ENCODE measurements at places on chromosomes 1 and 21.

DNA sequence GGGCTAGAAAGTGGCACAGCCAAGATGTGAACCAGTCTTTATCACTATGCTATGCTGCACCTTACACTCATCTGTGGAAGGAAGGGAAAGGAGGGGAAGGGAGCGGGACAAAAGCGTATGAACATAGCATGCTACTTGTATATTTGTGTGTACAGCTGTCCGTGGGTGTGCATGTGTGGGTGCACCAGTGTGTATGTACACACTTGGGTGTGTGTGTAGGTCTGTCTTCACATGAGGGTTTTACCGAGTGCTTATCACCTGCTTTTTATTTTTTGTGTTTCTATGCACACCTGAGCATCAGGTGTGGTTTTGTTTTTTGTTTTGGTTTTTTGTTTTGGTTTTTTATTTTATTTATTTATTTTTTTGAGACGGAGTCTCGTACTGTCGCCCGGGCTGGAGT lies 255.7 kb downstream of the RRAGC start:
- DNase-seq: no peak

- no peak for DNase-seq
Measured at GRCh38 chr1:169260478-169261151, 107.0 kb downstream of the NME7 start.

- DNase-seq: no peak
Measured at GRCh38 chr1:200380589-200381021, 29.2 kb downstream of the ZNF281 start.

DNA sequence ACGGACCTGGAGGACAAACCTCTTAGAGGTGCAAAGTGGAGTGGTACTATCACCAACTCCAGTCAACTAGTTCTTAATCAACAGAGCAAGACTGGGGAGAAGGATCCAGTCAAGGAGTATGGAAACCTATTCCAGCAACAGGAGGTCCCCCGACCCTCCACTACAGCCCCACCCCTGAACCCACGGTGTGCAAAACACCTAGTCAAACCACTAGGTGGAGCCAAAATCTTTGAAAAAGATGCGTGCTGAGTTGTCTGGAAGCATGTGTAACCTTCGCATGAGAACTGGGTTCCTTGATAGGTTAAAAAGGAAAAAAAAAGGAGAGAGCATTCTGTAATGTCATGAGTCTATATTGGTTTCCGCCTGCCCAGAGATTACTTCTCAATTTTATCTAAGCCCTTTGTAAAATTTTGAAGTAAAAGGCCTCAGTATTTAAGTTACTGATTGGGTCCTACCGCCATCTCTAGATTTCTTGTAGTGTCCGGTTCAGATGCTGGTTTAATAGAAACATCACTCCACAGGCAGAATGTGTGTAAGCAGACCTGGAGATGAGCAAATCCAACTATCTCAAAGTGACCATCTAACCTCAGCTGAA lies 81.9 kb upstream of the HAO2 start:
- peak; percentile 36 for DNase-seq

DNA sequence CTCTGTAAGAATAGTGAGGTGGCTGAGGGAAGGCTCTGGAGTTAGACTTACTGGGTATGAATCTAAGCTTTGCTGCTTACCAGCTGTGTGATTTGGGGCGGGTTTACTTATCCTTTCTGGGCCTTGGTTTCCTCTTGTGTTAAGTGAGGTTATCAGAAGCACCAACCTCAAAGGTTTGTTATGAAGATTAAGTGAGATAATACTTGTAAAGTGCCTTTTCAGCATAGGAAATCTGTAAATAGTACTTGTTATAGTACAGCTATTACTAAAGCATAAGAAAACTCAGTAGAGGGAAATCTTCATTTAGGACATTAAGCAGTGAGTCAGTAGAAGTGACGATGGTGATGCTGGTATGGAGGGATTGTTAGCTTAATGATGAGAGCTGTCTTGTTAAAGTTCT lies 12.1 kb downstream of the HHAT start:
- DNase-seq: no peak

DNA sequence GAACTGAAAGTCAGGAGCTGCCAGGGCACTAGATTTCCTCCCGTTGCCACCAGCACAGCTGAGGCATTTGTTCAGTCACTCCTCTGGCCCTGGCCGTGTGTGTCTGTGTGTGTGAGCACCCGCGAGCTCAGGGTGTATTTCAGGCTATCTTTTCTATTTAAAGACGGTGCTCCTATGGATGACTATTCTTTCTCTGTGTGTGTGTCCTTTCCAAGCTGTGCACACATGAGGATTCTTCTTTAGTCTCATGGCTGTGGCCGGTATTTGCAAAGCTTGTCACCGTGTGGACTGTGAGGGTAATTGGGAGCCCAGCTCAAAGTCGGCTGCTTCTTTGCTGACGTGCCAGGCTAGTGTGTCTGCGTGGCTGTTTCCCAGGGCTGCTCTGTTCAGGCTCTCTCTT lies 3.0 kb upstream of the KCND3 start:
- DNase-seq: no peak

DNA sequence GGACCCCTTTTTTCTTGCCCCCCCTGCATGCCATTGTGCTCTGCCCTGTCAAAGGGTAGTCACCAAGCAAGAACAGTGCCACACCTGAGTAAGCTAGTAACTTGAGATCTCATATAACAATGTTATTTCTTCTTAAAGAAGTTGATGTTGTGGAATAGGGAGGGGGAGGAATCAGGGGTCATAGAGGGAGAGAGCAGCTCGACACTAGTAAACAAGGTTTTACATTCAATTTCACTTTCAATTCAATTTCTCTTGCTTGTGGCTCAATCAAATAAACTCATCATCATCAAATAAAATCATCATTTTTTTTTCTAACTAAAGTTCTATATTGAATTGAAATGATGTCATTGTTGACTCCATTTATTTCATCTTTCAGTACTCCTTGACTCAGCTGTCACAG lies 106.4 kb downstream of the CRB1 start:
- no peak for DNase-seq

DNA sequence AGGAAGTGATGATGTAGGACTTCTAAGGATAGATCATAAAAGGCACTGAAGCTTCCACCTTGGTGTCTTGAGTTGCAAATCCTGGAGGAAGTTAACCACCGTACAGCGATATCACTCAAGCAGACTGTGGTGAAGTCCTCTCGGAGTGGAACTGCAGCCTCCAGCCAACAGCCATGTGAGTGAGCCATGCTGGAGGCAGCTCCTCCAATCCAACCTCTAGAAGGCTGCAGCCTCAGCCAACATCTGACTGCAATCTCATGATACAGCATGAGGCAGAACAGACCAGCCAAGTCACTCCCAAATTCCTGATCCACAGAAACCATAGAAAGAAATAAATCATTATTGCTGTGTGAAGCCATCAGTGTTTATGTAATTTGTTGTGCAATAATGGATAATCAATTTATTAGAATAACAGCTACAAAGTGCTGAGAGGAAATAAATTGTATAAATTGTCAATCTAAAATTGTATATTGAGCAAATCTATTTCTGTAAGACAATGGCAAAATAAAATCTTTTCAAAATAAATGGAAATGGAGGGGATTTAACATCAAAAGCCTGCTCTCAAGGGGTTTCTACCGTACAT lies 65.0 kb downstream of the PRSS38 start:
- no peak for DNase-seq

GRCh38 chr1:109894823-109895719 lies 15.6 kb upstream of the CSF1 start:
- DNase-seq: no peak

- no peak for DNase-seq
Measured at GRCh38 chr1:65704318-65704717, 88.4 kb upstream of the PDE4B start.

GRCh38 chr1:53811414-53811851 lies 26.7 kb downstream of the NDC1 start:
- no peak for DNase-seq

GRCh38 chr1:159868766-159869165 lies 6.3 kb upstream of the VSIG8 start:
- no peak for DNase-seq

GRCh38 chr1:93846992-93847810 lies 31.8 kb downstream of the DNTTIP2 start:
- peak; percentile 97 for DNase-seq

DNA sequence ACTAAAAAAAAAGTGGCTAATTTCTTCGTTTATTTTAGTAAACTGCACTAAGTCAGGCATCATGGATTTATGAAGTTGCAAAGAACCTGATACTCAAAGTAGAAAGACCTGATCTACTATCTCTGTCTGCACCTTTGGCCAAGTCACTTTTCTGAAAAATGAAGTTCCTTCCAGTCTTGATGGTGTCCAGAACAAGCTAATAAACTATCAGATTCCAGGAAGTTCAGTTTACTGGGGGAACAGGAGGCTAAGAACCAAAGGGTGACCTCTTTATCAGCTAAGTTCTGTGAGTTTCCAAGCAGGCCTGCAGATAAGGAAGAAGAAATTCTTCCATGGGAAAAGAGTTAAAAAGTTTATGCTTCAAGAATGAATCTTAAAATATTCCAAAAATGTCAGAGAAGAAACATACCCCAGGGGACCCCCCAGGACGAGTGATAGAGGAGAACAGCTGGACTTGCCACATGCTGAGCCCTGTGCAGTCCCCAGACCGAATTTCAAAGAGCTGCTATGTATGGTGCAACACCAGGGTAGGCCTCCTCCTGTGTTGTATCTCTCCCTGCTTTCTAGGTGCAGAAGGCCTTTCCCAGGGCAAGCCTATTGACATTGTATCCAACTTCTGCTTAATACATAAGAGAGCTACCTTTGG lies 72.8 kb upstream of the FGGY start:
- DNase-seq: no peak

DNA sequence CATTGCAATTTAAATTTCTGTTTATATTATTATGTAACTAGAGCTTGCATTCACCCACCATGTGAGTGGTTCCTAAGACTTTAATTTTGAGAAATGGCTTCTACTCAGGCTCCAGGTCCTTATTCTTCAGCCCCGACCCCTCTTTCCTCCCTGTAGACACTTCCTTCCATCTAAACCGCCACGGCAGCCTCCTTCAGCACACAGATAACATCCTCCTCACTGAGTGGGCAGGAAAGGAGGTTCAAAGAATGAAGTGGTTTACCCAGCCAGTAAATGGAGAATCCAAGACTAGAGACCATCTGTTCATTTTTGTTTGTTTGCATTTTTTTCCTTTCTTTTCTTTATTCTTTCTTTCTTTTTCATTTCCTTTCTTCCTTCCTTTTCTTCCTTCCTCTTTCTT lies 37.1 kb upstream of the SOD1 start:
- DNase-seq: no peak

GRCh38 chr1:110053552-110054428 lies 16.7 kb downstream of the ALX3 start:
- no peak for DNase-seq

DNA sequence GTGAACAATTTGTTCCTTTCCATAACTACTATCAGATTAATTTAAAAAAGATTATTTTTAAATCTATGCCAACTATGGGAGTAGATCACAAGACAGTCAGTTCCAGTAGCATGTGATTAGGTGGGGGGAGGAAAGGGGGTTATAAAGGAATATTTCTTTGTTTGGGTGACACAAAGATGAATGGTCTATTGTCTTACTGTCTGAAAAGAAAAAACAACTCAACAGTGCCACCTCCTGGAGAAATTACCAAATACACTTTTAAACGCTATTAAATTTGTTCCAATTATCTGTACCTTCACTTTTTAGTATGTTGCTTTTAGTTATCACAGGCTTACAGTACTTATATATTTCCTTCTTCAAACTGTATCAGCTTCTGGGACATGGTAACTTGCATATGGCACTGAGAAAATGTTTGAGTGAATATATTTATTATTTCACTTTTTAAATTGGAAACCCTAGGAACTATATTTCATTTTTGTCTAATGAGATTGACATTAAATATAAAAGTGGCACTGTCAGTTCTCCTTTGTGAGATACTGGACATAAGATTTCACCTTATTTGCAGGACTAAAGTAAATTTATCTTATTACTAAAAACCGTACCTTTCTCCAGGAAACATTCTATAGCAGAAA lies 1.7 kb upstream of the SORT1 start:
- DNase-seq: no peak

GRCh38 chr1:32984455-32985171 lies 20.0 kb upstream of the RNF19B start:
- no peak for DNase-seq

Data from right renal pelvis (tissue), 4 donors.